ENCODE measurements at places on chromosomes 3 and 15.
A peak's percentile ranks its signal among the peaks of the same experiment; 100 is the strongest.

GRCh38 chr3:47365213-47366153, 15.3 kb upstream of the PTPN23 start:
- DNase-seq, result no peak

GRCh38 chr15:33735143-33735542, 233.2 kb upstream of the CHRM5 start:
- no peak for DNase-seq

DNA sequence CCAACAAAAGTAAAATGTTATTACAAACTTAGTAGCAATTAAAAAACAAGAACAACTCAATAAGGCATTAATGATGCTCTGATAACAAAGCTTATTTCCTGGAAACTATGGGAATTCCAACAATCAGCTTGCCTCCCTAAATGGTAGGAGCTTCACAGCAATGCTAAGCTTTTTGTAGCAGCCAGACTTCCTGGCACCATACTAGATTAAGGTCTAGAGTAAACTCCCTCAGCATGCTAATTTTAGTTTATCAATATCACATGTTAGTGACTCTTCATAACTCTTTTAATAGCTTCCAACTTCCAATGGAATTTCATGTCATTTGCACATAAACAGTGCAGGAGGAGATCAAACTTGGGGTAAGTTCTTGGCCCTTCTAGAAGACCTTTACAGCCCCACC, 782.0 kb downstream of the MCTP2 start:
- DNase-seq, result no peak

GRCh38 chr3:105284876-105285275, 81.8 kb upstream of the ALCAM start:
- DNase-seq, result no peak

DNA sequence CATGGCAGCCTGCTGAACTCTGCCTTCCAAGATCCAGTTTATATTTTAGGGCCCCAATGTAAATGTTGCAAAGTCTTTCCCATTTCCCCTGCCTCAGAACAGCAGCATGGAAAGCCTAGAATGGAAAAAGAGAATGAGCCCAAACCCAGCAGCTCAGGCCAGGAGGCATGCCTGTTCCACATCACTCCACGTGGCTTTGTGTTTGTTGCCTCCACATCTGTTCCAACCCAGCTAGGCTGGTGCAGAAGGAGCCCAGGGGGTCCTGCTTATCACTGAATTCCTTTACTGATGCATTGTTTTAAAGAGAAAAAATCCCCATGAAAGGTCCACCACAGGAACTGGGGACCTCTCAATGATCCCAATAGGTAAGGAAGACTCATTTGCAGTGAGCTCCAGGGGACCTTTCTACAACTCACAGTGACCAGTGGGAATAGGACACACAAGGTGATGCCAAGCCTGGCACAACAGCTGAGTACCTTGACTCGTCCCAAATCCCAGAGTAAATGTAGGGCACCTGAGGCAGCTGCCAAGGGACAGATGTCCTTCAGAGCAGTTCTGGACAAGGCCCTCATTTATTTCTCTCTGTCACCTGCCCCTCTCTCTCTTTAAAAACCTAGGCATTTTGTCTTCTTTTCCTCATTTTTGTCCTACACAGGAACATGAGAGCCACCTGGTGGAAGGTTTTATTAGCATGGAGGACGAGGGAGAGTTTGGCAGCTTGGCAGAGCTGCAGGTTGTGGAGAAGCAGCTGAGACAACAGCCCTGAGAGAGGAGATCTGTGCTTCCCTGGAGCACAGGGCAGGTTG, 41.7 kb upstream of the ADAMTS17 start:
- DNase-seq, result no peak

- no peak for DNase-seq
Measured at GRCh38 chr15:80234883-80235282, 17.1 kb downstream of the CTXND1 start.

DNA sequence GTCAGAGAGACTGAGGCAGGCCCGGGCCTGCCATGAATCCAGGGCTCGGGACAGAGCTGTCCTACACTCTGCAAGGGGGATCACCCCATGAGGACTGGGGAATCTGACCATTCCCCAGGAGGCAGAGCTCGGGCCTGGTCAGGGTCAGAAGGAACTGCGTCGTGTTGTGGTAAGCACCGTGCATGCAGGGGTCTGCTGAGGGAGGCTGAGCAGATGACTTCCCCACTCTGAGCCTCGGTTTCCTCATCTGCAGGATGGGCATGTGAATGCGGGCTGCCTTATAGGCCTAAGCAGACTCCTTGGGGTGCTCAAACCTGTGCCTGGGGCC, 61.6 kb upstream of the IQSEC1 start:
- DNase-seq, result no peak

GRCh38 chr15:41955807-41956525, 16.4 kb downstream of the EHD4 start:
- no peak for DNase-seq

GRCh38 chr3:48927928-48928327, 9.3 kb downstream of the ARIH2 start:
- DNase-seq, result no peak

DNA sequence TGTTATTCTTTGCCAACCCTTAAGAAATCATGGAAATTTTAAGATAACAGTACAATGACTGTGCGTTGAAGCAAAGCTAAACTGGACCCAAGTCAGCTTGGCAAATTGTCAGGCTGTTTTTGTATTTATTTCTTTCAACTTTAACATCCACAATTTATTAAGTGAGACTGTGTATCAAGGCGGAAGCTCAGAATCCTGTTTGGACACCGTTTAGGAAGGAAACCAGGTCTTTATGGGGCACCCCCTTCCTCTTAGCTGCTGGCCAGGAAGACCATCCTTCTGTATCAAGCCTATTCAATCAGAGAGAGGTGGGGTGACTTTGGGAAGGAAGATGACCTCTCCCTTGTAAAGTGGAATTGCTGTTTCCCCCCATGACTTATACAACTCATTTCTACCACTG, 166.0 kb downstream of the MCTP2 start:
- no peak for DNase-seq

- no peak for DNase-seq
Measured at GRCh38 chr3:9088441-9089353, 125.4 kb upstream of the RAD18 start.

DNA sequence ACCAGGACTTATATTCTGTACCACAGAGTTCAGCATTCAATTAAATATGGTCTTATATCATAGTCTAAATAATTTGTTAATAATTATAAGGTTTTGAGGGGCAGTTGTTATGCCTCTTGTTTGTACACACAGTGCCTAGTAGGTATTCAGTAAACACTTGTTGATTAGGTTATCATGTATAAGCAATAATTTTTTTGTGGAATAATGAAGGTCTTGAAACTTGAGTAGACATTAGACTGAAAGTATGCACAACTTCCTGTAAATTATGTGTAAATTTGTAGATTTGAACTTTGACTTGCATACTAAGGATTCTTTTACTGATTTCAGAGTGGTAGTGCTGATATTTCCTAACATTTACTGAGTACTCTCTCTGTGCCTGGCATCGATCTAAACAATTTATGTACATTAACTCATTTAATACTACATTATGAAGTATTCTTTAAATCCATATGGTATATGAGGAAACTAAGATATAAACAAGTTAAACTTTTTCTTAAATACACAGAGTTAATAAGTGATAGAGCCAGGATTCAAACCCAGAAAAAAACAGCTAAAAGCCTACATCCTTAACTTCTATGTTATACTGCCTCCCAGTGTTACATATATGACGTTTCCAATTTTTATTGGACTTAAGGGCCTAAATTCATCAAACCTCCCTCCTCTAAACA, 65.1 kb downstream of the GLCE start:
- DNase-seq, result no peak

DNA sequence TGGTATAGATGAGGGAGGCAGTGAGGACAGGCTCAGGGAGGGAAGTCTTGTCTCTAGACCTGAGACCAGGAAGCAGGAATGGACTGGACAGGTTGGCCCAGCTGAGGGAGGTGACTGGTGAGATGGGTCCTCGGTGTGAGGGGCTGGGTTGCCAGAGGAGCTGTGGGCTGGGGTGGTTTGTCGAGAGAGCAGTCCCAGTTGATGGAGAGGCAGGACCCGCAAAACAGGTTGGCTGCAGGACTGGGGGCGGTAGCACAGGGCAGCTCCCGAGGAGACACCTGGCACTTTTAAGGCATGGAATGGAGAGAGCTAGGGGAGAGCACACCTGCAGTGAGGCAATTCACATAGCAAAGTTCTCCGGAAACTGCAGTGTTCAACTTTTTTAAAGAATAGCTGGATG, 14.7 kb downstream of the IGF1R start:
- no peak for DNase-seq

DNA sequence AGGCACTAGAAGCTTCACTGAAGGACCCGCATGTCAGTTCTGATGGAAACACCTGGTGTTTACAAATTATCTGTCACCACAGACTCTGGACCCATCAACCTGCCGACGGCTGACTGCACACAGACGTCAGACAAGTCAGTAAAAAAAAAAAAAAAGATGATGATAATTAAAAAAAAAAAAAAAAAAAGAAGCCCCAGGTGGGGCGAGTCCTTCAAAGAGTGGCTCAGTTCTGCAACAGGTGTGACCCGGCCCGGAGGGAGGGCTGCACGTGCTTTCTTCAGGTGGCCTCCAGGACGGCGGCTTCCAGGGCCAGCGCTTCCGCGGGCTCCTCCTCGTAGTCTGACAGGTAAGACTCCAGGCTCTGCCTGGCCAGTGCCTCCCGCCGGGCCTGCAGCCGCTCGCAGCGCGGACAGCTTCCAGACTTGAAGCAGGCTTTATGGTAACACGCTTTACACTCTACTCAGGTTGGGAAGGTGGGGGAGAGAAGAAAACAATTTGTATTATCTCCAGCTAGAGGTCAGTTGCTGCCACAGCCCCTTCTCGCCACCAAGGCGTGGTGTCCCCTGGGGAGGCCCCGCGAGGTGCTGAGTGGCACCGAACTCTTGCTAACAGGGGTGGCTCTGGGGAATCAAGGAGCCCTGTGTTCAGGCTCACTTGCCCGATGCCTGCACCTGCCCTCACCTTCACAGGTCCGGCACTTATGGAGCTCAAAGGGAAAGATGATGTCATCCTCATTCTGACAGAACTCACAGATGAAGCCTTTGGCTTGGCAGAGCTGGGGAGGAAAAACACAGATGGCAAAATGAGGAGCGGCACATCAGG, 61.8 kb downstream of the RUBCN start:
- DNase-seq, result no peak

- no peak for DNase-seq
Measured at GRCh38 chr3:66938338-66938963, 59.7 kb upstream of the KBTBD8 start.

DNA sequence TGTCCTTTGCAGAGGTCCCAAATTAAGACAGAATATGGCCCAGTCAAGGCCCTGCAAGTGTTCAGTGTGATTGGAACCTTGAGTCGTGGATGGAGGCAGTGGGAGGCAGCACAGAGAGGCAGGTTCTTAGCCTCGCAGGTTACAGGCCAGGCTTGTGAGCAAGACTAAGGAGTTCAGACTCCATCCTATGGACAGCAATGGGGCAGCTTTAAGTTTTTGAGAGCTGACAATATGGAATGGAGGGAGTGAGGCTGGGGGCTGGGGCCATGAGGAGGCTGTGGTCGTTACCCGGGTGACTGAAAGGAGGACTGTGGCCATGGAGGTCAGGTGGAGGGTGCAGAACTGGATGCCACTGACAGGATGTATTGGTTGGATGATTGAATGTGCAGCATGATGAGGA, 74.1 kb upstream of the PRR23C start:
- peak; percentile 89 for DNase-seq
